ENCODE measurements at places on chromosomes 3 and 15.

DNA sequence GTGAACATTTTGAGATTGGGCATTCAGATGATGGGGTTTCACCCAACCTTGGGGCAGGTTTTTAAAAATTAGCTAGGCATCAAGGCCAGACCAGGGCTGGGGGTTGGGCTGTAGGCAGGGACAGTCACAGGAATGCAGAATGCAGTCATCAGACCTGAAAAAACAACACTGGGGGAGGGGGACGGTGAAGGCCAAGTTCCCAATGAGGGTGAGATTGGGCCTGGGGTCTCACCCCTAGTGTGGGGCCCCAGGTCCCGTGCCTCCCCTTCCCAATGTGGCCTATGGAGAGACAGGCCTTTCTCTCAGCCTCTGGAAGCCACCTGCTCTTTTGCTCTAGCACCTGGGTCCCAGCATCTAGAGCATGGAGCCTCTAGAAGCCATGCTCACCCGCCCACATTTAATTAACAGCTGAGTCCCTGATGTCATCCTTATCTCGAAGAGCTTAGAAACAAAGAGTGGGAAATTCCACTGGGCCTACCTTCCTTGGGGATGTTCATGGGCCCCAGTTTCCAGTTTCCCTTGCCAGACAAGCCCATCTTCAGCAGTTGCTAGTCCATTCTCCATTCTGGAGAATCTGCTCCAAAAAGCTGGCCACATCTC is 6.1 kb downstream of the RHO start:
- no peak for DNase-seq

DNA sequence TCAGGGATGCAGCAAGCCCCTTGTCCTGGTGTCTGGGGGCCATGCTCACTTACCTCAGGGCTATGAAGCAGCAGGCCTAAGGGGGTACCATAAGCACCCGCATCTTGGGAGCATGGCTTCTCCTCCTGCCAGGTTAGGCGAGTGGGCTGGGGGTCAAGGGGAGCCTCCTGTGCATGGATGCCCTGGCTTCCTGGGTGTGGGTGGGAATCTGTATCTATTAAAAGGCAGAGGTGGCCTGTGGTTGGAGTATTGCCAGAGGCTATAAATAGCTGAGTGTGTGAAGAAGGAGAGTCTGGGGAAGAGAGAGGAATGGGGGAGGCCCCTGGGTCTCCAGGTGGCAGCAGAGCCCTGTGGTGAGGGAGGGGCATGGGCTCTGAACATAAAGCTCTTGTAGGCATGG is 19.5 kb downstream of the ACVR2B start:
- no peak for DNase-seq

GRCh38 chr15:98195796-98196195 is 235.3 kb downstream of the ARRDC4 start:
- no peak for DNase-seq

DNA sequence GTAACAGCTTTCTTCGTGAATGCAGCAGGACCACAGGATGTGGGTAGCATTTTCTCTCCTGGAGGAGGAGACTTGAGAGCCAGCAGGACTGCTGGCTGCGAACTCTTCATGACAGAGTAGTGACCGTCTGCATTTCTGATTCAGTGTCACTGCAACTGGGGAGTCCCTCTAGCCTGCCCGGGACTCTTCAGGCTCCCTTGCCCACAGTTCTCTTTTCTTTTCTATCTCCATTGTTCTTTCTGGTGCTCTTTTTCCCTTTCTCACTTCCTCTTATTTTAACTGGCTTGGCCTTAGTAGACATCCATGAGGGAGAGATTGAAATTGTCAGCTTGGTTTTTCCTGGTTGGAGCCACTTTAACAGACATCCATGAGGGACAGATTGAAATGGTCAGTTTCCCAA is 49.9 kb upstream of the P2RY1 start:
- no peak for DNase-seq

DNA sequence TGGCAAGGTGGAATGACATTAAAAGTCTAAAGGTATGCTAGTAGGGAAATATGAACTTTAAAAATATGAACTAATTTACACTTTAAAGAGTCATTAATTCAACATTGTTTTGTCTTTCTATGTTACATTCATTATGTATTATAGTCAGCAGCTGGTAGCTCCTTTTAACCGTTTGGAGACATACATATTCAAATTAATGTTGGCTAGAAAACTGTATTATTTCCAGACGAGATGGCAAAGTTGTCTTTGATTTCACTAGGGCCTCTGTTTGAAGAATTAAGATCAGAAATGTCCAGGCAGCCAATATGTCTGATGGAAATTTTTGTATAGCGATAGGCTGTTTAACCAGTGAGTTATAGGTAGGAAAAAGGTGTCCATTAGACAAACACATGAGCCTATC is 817.6 kb downstream of the GRM7 start:
- DNase-seq, result no peak

DNA sequence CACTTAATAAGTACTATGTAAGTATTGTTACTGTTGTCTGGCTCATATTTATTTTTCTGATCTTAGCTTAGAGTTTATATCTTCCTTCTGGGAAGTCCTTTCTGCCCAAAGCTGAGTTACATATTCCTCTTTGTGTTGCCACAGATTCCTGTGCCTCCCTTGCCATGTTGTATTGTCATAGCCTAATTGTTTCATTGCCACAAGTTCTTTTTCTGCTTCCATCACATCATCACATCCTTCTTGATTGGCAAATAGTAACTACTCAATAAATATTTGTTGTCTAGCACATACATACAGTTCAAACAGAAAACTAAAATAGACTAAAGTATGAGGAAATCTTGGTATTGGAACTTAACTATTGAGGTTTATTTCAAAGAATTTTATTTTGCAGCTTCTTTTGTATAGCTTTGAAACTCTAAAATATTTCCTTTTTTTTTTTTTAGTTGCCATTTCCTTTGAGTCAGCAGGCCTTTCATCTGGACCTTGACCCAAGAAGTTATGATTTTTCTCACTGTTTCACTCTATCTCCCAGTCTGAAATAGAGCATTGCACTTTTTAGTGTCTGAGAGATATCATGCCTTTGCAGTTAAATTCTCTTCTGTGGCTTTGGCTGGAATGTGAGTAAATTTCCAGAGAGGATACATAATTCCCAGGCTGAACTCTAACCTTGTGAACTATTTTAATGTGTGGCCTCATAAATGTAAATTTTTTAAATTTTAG is 98.2 kb downstream of the ZNF609 start:
- DNase-seq, result no peak
